ENCODE measurements at places on chromosomes 3 and 15.

- DNase-seq = no peak
Measured at GRCh38 chr15:82126346-82126745, 80.5 kb upstream of the MEX3B start.

GRCh38 chr15:90871716-90872485 is 3.5 kb downstream of the FURIN start:
- no peak for DNase-seq

GRCh38 chr15:39511000-39511915 is 69.6 kb upstream of the THBS1 start:
- DNase-seq = no peak

DNA sequence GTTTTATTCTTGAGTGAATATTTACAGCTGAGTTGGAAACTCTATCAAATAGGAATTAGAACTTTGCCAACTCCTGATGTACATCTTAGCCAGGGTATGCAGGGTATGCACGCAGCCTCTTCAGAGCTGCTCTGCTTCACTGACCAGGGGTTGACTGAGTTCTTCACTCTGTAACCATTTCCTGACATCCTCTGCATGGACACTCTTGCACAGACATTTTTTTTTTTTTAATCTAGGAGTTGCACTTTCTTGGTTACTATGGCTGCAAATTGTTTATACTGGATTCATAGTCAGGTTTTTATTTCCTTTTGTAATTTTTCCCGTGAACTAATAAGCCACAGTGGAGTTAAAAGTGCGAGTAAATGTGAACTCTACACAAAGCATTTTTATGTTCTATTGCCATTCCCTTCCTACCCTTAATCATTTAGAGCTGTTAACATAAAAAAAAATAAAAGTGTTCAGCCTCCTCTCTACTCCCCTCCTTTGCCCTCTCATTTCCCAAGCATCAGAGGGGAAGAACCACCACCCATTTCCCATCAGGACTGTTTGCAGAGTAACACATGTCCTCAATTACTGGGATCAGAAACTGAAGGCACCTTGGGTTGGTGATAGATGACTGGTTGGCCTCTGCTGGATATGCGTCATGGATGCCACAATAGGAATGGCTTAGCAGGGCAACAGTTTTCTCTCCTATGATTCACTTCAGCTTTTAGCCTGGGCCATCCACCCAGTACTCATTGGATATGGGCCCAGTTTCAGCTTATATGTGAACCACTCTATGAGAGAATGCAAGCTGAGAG is 54.0 kb downstream of the DUT start:
- no peak for DNase-seq

DNA sequence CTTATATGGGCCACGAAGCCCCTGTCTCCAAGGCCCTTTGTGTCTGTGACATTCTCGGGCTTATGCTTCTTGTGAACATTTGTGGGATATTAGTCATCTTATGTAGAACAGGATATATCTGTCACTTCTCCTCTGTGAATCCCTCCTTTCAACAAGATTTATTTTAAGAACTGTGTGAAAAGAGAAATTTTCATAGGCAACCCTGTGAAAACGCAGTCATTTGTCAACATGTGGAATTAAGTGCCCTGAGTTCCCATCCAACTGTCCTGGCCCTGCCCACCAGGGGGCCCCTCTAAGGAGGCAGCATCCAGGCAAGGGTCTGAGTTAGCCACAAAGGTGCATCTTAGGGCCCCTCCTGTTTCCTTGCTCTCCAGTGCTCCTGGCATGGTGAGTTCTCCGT is 76.8 kb upstream of the CHRNA7 start:
- no peak for DNase-seq

GRCh38 chr15:46856839-46857502 is 860.3 kb upstream of the SEMA6D start:
- DNase-seq = no peak
